CD4-positive, alpha-beta T cell treated with Interleukin-2 at 100 ng/mL for 4 hours (primary cell): ENCODE measurements at places on chromosomes 12 and 14.

DNA sequence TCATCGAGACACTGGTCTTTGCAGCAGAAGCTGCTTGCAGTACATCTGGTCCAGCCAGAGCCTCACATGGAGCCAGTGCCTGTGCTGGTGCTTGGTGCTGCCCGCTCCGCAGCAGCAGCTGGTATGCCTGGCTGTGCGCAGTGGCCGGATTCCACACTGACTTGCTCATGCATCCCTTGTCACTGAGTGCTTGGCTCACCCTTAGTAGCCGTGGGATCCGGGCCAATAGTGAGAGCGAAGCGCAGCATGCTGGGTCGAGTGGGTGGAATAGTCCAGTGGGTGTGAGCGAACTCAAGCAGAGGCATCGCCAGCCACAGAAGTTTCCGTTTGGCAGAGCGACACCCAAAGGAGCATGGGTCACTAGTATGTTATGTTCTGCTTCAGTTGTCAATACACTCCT lies 10.1 kb upstream of the FBXO33 start:
- DNase-seq = no peak

GRCh38 chr12:50297027-50297426 lies 13.7 kb upstream of the LIMA1 start:
- no peak for DNase-seq

DNA sequence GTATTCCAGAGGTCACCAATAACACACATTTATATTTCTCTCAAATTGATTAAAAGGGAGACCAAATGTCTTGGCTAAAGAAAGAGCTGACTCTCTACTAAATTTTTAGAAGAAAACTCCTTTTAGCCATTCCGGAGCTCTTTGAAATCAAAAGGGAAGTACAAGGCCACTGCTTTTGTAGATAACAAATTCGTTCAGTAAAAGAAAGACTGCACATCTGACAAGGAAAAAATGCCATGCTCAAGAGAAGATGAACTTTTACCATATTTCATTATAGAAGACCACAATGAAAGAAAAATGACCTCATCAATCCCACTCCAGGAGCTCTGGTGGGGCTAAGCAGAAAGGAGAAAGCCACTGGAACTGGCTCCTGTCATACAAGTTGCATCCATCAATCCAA lies 57.6 kb downstream of the SPTSSA start:
- DNase-seq = no peak

DNA sequence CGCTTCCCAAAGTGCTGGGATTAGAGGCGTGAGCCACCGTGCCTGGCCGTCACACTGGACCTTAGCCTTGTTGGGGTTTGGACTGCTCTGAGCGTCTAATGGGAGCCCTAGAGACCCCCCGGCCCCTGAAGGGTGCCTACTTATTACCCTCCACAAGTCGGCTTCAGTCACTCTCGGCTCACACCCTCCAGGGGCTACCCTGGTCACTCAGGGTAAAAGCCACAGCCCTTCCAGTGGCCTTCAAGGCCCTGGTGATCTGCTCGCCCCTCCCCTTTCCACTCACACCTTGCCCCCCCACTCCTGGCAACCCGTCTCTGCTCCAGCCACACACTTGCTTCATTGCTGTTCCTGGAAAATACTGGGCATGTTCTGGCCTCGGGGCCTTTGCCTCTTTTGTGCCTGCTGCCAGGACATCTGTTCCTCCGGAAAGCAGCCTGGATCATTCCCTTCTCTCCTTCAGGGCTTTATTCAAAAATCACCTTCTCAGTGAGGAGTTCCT lies 3.6 kb upstream of the MORN3 start:
- DNase-seq = no peak

DNA sequence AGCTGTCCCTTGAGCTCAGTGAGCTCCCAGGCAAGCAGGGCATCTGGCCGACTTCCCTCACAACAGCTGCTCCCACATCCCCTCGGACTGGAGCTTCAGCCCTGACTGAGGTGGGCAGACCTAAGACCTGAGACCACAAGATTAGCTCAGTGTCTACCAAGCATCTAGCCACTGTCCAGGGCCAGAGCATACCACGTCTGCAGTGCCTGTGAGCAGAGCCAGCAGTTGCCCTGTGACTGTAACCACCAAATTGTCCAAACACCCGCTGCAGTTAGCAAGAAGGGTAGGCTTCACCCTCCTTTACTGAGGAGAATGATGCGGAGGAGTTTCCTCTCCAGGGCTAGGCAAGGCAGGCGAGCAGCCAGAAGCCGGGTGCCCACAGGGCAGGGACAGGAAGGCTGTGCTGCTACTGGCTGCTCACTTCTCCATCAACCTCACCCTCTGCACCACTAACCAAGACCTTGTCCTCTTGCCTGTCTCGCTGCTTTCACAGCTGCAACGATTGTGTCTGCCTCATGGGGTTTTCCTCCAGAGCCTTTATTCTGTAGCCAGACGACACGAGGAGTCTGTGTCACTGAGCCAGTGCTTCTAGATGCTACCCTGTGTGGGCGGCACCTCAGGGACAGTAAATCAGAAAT lies 53.9 kb downstream of the ANAPC7 start:
- peak; percentile 33 for DNase-seq

GRCh38 chr14:25843481-25844470 lies 754.1 kb downstream of the NOVA1 start:
- DNase-seq = no peak

- DNase-seq = no peak
These were observed 5.3 kb downstream of the HSD17B6 start for GRCh38 chr12:56768424-56768823.

- DNase-seq = no peak
These were observed 28.6 kb downstream of the DDX51 start for GRCh38 chr12:132115500-132115899.

GRCh38 chr12:11556682-11557081 lies 92.8 kb upstream of the ETV6 start:
- no peak for DNase-seq

GRCh38 chr14:71582705-71583104 lies 349.5 kb upstream of the RGS6 start:
- DNase-seq = no peak

DNA sequence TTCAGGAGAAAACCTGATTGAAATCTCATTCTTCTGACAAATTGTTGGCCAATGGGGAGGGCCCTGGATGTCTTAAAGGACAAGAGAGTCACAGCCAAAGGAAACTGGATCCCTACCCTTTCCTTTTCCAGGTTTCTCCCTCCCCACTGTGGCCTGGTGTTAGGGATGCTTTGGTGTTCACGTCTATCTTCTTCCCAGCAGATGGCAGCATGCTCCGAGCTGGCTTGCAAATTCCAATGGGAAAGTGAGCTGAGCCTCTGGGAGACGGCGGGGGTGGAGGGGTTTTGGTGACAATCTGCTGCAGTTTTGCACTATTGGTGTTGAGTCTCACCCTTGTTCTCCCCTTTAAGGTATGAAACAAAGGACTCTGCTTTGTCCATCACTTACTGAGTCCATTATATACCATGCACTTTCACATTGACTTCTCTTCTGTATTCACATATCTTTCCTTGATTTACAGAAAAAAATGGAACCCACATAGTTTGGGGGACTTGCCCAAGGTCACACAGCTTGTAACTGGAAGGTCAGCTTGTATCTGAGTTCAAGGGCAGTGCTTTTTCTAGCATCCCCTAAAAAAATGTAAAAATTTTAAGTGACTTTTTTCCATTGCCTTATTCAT lies 39.3 kb downstream of the CCDC177 start:
- DNase-seq = no peak
